ENCODE measurements at places on chromosomes 2 and 18.

- DNase-seq, result no peak
These were observed 705.9 kb upstream of the ZNF804A start for GRCh38 chr2:183892315-183892941.

DNA sequence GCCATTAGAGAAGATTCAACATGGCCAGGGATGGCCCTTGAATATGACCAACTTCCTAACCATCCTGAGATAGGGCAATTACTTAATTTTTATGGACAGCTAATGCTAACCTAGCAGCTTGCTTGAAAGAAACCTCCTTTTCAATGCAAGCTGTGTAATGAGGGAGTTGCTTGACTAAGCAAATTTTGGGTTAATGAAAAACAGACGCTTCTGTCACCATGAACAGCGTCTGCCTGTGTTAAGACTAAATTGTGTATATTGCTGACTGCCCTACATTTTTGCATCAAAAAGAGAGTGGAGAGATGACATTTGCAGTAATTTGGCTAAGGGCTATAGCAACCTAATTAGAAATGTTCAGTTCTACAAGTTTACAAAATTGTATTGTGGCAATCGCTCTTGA lies 319.2 kb upstream of the LRATD1 start:
- no peak for DNase-seq

- no peak for DNase-seq
These were observed 610.0 kb downstream of the KCNJ3 start for GRCh38 chr2:155308367-155309009.

- DNase-seq, result no peak
These were observed 52.0 kb upstream of the HAAO start for GRCh38 chr2:42844366-42844765.

DNA sequence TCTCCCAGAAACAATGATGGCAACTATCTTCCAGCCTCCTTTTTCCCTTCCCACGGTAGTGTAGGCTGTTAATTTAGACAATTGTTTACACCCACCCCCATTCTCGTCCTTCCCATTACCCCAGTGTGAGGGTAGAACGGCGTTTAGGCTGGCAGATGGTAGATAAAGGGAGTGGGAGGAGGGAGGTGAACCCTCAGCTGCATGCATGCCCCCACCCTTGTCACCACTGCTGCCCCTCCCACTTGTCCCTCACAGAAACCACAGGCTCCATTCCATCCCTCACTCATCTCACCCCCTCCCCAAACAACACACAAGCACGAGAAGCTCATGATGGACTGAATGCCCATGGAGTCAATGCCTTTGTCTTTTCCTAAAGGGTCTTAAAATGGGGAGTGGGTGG lies 107.9 kb upstream of the PARD3B start:
- no peak for DNase-seq

DNA sequence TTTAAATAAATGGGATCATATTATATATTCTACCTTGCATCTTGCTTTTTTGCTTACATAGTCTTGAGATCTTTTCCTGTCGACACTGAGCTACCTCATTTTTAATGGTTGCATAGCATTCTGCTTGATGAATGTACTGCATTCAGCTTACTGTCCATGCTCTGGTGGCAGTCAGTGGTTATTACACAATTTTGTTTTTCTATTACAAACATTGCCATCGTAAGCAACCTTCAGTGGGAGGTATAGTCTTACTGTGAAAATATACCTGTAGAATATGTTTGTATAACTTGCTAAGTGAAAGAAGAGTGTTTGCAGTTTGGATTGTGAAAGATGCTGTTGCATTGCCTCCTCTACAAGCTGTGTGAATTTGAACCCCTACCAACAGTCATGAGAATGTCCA lies 43.4 kb downstream of the UBXN4 start:
- no peak for DNase-seq

DNA sequence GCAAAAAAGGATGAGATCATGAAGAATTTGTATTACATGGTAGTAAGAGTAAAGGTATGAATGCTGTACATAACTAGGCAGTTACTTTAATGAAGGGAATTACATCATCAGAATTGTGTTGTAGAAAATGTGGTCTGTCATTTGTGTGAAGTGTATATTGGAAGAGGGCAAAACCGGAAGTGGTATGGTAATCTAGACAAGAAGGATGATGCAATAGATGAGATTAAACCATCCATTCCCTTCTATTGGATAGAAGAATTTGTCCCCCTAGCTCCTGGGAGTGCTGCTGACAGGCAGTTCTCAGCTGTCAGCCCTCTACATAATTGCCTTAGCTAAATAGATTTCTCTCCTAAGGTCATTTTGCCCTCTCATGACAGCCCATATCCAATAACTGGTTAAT lies 55.9 kb upstream of the BARD1 start:
- DNase-seq, result no peak

DNA sequence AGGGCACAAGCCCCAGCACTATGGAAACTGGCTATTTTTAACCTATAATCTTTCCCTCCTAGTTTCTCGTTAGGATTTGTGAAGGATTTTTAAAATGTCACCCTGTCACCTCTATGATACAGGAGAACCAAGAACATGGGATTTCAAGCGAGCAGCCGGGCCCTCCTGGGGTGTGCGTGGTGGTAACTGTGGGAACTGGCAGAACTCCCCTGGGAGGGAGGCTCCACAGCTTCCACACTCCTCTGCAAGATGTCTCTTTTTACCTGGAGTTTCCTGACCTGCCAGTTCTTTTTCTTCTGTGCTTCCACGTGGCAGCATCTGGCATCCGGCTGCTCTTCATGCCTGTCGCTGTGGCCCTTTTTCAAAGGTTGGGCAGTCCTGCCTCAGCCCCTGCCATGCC lies 386.3 kb upstream of the MYT1L start:
- no peak for DNase-seq

DNA sequence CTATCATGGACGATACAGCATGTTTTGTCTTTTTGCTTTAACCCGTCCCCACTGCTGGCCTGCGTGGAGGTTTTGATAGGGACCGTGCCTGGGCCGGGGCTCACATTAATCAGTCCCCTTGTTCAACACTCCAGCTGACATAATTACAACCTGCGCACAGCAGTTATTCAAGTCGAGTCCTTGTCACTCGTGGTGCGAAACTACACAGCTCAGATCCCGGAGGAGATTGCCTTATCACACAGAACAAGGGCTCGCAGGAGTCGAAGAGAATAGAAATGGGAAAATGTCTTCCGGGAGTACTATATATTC lies 304.4 kb downstream of the ZNF407 start:
- DNase-seq, result no peak

Measured in epithelial cell of esophagus (primary cell).